Forelimb muscle (tissue), 1 donor: ENCODE measurements at places on chromosomes 7 and 10.

DNA sequence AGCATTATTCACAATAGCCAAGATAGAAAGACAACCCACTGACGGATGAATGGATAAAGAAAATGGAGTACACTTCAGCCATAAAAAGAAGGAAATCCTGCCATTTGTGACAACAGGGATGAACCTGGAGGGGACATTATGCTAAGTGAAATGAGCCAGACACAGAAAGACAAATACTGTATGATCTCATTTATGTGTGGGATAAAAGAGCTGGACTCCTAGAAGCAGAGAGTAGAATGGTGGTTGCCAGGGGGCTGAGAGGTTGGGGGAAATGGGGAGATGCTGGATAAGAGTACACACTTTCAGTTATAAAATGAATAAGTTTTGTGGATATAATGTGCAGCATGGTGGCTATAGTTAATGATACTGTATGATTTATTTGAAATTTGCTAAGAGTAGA, 124.4 kb downstream of the SEC23IP start:
- no peak for DNase-seq

DNA sequence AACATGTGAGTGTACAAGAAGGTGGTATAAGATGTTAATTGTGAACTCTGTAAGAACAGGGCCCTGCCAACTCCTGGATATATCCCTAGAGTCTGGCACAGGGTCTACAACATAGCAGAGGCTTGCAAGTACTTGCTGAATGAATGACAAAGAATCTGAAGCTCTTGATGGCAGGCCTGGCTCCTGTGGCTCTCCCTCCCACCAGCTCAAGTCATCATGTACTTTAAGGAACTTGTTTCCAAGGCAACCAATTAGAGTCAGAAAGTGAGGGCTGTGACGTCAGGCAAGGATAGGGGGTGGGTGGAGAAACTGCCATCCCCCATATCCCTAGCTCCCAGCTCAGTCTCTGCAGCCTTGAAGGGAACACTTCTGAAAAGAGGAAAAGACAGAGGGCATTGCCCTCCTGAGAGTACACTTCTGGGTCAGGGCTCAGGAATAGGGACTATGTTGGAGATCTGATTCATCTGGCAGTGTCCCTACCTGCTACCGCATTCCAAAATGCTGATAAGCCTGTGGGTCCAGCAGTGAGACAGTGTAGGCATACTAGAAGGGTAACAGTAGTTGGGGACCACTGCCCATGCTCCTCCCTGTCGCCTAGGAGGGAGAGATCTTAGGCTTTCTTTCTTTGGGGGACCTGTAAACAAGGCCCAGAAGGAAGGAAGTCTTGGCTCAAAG, 34.6 kb upstream of the BTRC start:
- DNase-seq = no peak

GRCh38 chr10:78742730-78743615, 325.8 kb upstream of the ZMIZ1 start:
- DNase-seq = no peak

DNA sequence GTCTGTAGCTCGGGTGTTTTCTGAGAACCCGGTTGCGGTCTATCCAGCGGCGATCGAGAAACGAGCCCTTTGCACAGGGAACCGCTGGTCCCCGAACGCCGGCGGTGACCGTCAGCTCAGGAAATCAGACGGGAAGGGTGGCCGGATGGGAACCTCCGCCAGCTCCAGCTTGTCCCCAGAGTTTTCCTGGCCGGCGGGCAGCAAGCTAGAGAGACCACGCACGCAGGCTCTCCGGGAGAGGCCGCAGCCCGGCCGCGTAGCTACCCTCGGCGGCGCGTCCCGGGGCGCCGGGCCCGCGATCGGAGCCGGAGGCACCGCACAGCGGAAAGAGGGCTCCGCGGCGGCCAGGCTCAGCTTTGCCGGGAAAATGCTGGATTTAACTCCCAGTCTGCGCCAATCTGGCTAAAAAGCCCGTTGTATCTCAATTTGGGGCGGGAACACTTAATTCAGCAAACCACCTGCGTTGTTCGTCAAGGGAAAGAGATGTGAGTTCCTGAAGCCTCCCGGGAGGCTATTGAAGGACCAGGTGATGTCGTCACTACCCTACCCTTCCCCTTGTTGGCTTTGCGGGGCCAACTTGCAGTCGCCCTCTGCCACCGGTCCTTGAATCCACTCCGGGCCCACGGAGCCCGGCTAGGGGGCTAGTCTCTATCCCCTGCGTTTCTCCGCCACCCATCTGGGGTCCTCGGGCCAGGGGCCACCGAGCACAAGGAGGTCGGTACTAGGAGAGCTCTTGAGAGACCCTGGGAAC, 859 bp upstream of the CH25H start:
- no peak for DNase-seq
